Stimulated activated CD8-positive, alpha-beta memory T cell treated with anti-CD3 and anti-CD28 coated beads, Interleukin-7, amount 100 ng/mL, for 4 hours (primary cell): ENCODE measurements at places on chromosomes 12 and 14.

- no peak for DNase-seq
Measured at GRCh38 chr12:61490526-61491498, 769.4 kb upstream of the USP15 start.

DNA sequence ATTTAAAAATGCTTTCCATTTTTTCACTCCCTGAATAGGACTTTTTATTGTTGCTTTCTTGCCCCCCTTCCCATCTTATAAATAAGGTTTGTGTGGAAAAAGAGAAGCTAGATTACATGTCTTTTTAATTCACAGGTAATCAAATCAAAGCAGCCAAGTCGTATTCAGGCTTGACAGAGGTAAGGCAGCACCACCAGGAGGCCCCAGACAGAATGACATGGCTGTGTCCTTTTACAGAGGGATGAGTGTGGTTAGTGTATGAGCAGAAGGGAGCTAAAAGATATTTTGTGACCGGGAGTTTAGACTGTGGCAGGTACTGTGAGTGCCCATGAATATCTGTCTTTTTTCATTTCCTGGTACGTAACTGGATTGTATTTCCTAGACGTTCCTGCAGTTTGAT, 596.1 kb downstream of the ETNK1 start:
- DNase-seq: no peak

DNA sequence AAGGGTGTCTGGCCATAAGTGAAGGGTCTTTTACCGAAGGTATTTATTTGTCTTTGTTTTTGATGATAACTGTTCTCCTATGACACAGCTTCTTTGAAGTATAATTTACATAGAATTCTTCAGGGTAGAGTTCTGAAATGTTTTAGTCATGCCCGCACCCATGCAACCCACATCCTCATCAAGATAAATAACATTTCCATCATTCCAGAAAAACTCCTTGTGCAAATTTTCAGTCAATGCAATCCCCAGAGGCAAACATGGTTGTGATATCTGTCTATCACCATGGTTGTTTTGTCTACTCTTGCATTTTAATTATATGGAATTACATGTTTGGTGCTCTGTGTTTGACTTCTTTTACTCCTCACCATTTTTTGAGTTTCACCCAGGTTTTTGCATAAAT, 837.8 kb downstream of the AACS start:
- no peak for DNase-seq

GRCh38 chr14:91163316-91163715, 49.4 kb downstream of the DGLUCY start:
- DNase-seq: no peak

DNA sequence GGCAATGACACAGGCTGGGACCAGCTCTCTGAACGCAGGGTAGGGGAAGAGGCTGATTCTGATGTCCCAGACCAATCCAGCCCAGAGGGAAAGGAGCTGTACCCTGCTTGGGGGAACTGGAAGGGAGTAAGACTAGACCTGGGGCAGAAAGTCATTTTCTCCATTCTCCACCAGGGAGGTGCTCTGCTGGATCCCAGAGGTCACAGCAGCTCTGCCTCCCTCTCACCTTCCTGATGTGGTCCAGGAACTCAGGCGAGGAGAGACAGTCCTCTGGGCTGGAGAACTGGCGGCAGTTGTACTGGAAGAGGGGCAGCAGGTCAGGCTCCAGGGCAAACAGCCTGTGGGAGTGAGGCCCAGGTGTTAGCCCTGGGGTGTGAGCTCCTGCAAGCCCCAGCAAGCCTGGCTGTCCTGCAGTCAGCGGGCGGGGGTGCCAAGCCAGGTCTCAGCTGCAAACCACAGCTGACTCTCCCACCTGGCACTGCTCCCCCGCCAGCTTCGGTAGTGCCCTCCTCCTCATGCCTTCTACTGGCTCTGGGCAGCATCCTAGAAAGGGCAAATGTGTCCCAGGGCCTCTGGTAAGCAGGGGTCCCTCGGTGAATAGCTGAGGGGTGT, 1.9 kb downstream of the NGB start:
- DNase-seq: no peak

GRCh38 chr14:66476964-66477363, 9.2 kb upstream of the CCDC196 start:
- DNase-seq: no peak

GRCh38 chr12:10191865-10192264, 13.0 kb downstream of the TMEM52B start:
- no peak for DNase-seq

GRCh38 chr12:118330421-118331018, 42.2 kb downstream of the TAOK3 start:
- DNase-seq: no peak

GRCh38 chr12:42346403-42347002, 20.5 kb downstream of the PPHLN1 start:
- no peak for DNase-seq

DNA sequence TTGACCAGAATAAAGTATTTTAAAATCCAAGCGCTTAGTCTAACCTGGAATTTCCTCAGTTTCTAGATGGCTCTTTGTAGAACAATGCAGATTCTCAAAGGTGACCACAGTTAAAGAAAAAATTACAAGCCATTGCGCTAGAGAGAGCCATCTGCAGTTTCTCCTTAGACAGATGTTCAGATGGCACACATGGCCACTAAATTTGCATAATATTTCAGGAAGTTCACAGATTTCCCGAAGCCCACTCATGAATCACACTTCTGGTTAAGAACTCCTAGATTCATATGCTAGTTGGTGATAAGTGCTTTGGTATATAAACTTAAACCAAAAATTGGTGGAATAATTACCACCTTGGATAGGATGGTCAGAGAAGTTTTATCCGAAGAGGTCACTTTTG, 749 bp downstream of the AKAP3 start:
- DNase-seq: no peak

DNA sequence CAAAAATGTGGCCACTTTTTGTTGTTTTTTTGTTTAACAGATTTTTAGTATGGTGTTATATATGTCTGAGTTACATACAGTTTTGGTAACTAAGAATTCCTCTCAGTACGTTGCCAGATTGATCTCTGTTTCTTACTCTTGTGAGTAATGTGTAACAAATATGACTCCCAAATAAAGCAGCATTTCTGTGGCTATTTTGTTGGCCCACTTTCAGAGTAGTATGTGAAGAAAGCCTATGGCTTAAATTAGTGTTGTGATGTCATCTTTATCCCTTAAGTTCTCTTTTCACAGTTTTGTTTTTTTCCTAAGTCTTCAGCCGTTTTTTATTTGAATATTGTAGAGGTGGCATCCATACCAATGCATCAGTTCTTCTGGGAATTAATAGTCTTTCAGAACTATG, 10.7 kb downstream of the PCNX4 start:
- no peak for DNase-seq

DNA sequence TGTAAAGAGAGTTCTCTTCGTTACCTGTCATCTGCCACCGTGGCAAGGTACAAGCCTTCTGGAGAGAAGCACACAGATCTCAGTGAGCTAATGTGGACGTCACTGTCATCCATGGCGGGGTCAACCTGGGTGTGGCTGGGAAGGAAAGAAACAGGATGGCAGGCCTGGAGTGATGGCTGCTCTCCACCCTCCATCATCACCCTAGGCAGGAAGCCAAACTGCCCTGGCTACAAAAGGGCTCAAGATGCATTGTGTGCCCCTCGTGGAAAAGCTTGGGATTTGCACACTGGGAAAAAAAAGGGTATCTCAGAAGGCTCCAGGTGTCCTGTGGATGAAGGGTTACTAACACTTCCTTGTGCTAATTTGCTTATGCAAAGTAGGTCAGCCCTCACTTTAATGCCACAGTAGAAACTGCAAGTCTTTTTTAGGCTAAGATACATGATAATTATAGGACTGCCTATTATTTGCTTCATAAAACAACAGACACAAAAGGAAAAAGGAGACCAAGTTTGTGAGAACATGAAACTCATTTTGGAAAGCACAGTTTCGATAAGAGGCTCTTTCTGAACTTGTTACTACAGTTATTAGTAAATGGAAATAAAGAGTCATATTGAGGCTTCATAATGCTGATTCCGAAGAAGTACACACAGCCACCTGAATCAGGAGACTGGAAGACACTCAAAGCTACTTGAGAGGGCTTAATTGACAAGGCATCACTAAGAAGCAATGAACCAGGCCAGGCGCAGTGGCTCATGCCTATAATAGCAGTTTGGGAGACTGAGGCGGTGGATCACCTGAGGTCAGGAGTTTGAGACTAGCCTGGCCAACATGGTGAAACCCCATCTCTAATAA, 18.9 kb downstream of the RFC5 start:
- no peak for DNase-seq

- no peak for DNase-seq
Measured at GRCh38 chr12:18261906-18262305, 588 bp downstream of the PIK3C2G start.

DNA sequence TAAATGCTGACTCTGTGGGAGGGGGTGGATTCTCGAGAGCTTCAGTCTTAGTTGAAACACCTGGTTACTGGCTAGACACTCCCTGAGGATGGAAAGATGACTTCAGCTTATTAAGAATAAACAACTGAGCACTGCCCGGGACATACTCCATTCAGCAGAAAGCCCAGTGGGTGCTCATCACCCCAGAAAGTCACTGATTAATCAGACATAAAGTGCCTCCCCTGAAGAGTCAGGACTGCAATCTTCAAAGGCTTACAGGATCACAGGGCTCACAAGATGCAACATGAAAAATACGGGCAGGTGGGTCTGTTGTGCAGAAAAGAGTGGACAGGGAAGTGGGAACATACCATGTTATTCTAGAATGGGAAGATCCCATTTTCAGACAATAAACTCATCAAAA, 207.0 kb downstream of the CALM1 start:
- DNase-seq: no peak

DNA sequence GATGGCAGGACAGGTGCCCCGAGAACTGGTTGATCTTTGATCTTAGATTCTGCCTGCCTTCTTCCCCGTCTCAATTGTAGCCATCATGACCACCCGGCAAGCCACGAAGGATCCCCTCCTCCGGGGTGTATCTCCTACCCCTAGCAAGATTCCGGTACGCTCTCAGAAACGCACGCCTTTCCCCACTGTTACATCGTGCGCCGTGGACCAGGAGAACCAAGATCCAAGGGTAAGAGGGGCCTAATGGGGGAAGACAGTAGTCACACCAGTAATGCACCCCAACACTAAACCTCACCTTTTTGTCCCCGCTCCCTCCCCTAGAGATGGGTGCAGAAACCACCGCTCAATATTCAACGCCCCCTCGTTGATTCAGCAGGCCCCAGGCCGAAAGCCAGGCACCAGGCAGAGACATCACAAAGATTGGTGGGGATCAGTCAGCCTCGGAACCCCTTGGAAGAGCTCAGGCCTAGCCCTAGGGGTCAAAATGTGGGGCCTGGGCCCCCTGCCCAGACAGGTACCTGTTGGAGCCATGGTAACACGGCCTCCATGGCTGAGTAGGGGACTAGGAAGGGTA, 556 bp downstream of the TROAP start:
- DNase-seq: no peak

DNA sequence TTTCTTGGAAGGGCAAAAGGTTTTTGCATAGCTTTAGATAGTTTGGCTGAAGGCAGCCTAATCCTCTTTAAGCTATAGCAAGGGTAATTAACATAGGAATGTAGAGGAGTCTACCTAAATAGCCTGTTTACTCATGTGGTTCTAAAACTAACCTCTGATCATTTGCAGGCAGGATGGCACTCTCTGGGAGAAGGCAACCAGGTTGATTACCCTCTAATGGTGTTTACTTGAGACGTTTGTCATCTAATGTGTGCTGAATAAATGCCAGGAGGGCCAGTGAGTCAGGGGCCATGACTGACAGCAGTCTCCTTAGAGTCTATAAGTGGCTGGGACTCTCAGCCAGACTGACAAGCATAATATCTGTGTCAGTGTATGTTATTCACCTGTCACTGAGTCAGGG, 286.4 kb downstream of the PCNX1 start:
- DNase-seq: no peak

GRCh38 chr14:78450669-78451318, 280.6 kb downstream of the NRXN3 start:
- no peak for DNase-seq

DNA sequence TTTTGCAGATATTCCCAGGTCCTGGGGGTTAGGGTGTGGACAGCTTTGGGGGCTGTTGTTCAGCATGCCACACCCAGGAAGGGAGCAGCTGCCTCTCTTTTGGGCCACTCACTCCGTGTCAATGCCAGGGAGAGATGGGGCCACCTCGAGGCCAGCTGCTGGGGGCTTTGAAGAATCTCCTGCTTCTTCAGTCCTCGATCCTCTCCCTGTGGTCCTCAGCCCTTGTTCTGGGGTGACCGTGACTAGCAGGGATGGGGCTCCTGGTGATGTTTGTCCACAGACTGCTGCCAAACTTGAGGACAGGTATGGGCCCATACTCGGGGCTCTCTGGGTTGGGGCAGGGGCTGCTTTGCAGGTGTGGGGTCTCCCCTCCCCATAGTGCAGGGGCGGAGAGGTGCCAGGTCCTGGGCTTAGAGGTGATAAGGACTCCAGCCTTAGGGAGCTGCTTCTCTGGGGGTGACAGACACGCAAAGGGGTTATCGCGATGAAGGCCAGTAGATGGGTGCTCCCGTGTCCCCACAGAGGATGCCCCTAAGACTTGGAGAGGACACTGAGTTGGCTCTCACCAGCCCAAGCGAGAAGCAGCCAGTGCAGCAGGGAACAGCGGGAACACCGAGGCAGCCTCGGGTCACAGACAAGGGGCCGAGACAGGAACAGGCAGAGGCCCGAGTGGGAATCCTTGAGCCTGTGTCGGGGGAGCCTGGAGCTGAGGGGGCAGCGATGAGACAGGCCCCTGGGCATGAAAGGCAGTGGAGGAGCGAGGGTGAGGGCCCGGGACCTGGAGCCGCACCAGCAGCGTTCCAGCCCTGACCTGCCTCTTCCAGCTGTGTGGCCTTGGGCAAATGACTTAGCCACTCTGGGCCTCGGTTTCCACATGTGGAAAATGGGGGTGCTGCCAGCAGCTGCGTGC, 11.1 kb downstream of the RFLNA start:
- DNase-seq: no peak

DNA sequence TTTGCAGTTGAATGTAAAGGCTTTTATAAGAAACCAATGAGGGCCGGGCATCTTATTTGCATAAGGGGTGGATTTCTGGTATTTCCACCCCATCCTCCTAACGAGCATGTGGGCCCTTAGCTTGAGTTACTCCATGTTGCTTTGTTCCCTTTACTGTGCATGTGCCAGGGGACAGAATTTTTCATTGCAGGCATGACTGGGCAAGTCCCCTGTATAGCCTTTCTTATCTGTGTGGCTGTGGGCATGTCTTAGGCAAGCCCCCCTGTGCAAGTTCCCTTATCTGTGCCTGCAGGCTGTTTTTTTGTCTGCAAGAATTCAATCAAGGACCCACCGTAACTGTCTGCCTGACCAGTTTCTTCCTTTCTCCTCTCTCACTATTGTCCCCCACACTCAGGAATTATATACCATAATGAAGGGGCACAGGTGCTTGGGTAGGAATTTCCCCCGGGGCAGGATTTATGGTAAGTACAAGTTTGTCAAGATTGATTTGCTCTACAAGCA, 152.2 kb upstream of the CNOT2 start:
- no peak for DNase-seq

GRCh38 chr12:58252914-58253313, 311.5 kb downstream of the ATP23 start:
- no peak for DNase-seq

DNA sequence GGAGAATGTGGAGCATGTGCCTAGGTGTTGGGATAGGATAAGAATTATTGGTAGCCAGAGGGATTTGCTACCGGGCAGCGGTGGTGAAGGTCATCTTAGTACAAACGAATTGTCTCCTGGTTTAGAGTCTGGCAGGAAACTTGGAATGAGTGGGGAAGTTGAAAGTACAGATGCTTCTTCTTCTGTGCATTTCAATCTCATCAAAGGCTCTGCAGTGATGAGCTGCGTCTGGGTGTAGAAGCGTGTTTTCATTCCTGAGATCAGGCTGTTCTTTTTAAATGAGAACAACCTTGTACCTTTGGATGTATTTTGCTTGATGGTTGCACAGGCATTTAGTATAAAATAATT, 2.1 kb downstream of the WNK1 start:
- no peak for DNase-seq

GRCh38 chr14:80385336-80385735, 174.0 kb upstream of the DIO2 start:
- no peak for DNase-seq
